Omental fat pad (tissue), 4 donors: ENCODE measurements at places on chromosomes 13 and 19. TPM values are rescaled to one million over a fixed set of nuclear protein-coding genes. Genes with fewer than 3 reads are reported as not detected.

The ETHE1 gene
- 41.9 TPM for total RNA-seq

DNA sequence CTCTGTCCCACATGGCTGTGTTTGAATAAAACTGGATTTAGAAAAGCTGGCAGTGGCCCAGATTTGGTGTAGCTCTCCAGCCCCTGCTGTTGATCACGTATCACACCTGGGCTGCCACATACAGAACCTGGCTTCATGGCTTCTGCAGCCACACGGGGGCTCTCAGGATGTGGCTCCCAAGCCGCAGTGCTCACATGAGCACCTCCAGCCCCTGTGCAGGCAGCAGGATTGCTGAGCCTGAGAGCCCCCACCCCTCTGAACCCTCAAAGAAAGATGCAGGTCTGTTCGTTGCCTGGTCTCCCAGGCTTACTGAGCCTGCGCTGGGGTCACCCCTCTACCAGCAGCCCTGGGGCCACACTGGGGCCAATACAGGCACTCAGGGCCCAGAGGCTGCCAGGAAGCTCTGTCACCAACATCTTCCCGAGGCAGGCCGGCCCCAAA is 2.7 kb downstream of the PLEKHF1 start:
- peak; percentile 16 for DNase-seq

The ALG11 gene
- 27.7 TPM for total RNA-seq

DNA sequence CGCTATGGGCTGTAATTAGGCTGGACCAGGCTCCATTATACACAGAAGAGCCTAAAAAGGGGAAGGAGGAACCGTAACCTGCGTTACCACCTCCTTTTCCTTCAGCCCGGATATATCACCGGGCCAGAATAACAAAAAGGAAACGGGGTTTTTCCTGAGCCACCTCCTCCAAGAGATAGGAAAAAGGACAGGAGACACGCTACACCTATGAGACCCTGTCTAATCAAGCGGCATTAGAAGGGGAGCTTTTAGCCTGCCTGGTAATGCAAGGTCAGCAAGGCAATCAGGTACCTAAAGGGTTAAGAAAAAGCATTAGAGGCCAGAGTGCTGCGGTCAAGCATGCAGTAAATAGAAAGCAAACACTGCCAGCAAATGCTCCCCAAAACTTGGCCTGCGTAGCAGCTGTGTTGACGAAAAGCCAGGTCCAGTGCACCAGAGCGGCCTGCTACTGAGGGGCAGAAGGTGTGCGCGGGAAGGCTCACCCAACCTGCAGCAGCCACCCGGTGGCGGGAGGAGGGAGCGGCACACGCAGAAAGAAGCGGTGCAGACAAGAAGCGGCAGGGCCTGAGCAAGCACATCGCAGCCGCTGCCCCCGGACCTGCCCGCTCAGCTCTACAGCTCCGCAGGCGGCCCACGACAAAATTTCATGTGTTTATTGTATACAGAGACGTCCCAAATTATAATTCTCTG is 1466.1 kb downstream of the UQCRFS1 start:
- no peak for DNase-seq

The AMER2 gene
- total RNA-seq, result 0.95 TPM

DNA sequence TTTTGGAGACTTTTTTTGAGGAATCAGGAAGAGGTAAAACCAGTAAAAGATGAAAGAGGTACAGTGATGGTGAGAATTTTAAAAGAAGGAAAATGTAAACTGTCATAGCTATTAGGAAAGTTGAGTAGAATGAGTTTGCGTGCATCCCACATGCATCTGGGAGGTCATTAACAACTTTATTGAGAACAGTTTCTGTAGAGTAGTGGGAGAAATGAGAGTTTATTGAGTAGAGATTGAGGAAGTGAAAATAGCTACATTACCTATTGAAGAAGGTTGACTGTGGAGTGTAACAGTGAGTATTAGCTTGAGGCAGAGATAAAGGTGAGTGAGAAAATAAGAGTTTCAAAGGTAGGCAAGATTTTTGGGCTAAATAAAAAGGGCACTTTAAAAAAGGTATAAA is 38.7 kb downstream of the BRCA2 start:
- no peak for DNase-seq

DNA sequence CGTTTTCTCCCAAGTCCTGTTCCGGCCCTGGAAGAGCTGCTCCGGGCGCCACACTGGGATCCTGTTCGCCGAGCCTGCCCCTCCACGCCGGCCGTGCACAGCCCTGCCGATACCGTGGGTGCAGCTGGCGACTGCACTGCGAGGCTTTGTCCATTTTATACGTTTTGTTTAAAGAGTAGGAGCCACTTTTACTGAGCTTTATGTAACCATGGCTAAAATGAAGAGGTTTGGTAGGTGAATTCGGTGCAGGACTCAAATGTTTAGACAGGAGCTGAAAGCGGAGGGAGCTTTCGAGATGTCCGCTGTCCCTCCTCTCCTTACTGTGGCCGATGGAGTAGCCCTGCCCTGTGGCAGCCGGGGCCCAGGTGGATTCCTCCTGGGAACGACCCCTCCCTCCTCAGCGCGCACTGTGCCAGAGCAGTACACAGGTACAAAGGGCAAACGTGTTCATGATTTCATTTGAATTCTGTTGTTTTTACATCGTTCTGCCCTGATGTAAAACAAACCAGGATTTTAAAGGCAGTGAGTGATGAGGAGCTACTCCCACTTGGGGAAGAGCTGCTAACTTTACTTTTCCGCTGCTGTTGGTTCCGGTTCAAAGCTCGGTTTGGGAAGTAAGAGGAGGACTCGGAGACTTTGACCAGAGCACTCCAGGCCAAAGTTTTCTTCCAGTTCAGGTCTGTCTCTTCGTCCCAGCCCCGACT is 1.7 kb downstream of the COL4A2 start:
- no peak for DNase-seq

DNA sequence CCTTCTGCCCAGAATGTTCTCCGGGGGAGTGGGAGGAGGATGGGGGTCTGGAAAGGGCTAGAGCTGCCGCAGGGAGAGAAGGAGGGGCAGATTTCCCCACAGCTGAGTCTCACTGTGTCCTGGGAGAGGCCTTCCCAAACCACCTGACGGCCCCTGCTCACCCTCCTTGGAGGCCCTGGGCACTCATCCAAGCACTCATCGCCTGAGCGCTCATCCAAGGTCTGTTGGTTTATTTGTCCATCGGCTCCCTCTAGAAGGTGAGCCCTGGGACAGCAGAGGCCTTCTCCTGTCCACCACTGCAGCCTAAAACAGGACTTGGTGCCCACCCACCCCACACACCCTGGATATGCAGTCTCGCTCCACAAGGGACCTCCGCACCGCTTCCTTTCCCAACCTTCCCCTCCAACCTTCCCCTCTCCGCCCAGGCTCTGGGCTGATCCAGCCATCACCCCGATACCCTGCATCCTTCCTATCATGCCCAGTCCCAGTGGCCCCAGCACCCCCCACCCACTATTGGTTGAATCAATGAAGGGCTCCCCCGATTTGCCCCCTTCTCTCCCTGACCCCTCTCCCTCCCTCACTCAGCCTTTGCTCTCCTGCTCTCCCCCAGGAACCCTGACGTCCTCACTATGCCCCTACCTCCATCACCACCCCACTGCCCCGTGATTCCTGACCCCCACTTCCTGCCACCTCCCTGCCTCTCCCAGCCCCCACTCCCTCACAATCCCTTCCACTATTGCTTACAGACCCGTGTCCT is 1.7 kb downstream of the UBXN6 start:
- DNase-seq, result no peak

The SERP2 gene
- 3.6 TPM for total RNA-seq

DNA sequence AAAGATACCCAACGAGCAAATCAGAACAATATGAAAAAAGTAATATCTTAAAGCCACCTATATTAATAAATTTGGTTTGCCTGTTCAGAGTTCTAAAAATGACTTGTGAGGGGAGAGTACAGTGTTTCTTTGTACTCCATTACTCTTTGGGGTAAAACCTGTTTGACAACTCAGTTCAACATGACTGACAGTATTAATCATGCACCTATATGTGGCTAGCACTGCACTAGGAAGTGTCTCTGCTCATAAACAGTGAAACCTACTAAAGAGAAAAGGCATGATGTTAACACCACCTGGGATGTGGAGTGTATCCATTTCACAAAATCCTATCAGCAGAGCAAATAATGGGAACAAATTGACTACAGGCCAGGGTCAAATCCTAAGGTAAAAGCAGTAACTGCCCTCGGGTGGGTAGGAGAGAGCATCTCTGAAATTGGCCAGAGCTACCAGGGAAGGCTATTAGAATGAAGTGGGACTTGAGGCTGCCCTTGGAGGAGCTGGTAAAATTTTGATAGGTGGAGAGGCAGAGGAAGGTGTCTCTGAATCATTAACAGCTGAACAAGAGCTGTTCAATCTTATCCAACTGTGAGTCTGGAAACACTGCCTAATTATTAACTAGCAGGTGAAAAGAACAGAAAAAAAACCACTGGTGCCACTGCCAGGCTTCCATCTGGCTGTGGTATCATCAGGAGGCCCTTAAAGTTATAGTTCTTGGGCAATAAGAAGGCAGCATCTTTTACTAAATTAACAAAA is 365.1 kb downstream of the DNAJC15 start:
- no peak for DNase-seq

The SELENOW gene
- 273 TPM for total RNA-seq

- no peak for DNase-seq
These were observed 107.9 kb downstream of the RGCC start for GRCh38 chr13:41565216-41565615.

The OR7A5 gene
- total RNA-seq, result not detected

The ZNF382 gene
- 4.3 TPM for total RNA-seq

DNA sequence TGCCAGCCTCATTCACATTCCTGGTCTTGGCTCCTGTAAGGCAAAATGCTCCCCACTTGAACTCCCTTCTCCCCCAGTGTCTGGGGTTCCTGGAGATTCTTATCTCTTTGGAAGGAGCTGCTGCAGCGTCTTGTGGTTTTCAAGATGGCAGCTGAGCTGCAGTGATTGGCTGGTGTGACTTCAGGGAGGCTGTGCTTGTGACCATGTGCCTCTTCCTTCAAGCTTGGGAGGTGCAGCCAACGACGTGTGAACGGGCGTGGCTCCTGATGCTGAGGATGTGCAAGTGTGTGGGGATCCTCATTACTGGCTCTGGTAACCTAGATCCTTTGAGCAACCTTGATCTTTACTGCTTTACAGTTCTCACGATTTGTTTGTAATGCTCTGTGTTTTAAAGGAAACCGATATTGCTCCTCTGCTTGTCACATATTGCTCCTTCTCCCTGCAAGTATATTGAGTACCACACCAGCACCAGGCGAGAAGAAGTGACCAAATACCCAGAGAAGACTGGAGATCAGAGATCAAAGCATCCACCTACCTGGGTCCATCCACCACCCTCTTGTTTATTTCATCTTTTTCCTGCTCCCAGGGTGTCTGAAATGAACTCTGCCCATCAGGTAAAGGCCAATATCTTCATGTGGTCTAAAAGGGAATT is 208.5 kb downstream of the FGF9 start:
- no peak for DNase-seq

DNA sequence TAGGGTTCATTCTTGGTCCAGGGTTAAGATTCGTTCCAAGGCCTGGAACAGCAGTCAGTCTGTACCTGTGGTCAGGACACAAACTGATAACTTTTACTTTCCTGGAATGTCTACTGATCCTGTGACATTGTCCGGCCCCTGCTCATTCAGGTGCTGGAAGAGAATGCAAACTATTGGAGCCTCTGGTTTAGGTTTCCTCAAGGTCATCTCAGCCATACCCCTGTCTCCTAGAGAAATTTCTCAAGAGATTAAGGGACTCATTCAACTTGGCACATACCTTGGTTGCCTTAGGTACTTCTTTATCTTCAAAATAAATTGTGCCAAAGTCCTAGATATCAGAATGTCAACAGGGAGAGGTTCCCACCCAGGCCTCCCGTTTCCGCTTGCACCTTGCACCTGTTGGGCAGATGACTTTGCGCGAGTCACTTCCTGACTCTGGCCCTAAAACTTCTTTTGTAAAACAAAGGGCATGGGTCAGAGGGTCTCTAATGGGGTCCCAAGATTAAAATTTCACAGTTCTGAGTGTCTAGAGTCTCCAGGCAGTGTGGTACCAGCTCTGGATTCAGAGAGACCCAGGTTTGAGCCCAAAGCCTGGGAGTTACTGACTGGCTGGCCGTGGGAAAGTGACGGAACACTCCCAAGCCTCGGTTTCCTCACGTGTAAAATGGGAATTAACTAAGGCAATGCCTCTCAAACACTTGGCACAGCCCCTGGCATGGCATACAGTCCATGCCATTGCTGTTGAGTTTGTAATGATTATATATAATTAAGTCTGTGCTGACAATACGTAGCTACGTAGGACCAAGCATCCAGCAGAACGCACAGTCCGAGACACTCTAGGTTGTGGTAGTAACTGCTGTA is 25.8 kb upstream of the CYP2S1 start:
- DNase-seq, result no peak

- DNase-seq, result no peak
These were observed 423.4 kb downstream of the ITGBL1 start for GRCh38 chr13:101875717-101876393.

- DNase-seq, result no peak
These were observed 124.2 kb downstream of the TBC1D4 start for GRCh38 chr13:75357576-75358289.

- DNase-seq, result no peak
These were observed 11.6 kb downstream of the FUZ start for GRCh38 chr19:49801401-49801888.

DNA sequence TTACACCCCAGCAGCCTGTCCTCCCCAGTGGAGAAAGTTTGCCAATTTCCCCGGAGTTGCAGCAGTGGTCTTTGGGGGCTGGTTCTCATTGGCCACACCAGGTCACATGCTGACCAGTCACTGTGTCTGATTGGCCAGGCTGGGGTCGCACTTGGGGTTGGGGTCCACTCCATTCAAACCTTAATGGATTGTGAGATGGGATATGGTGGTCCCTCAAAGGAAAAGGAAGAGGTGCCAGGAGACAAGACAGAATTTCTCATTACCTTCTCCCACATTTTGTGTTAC is 3.4 kb downstream of the PPM1N start:
- DNase-seq, result no peak

- no peak for DNase-seq
These were observed at the start of gene ZNF177 for GRCh38 chr19:9362905-9363304. Gene ZNF177 (plus strand): TSS chr19:9363013. CDS start chr19:9378312, 15,299 bp downstream.

The TEAD2 gene
- 35.0 TPM for total RNA-seq

The GPC6 gene
- total RNA-seq, result 14.4 TPM

DNA sequence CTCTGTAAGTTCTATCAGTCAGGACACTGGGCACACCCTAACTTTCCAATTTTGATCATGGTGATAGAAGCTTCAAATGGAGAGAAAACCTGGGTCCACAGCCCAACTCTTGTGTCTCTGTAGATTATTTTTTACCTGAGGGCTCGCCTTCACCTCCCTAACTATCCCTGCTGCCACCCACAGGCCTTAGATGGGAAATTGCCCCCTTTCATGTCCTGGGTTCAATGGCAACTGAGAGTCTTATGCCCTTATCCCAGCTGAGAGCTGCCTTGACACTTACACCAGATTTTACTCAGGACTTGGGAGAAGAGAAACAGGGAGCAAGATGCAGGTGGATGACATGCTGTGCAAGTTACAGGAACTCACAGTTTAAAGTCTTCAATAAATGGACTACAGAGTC is 81.7 kb downstream of the RAP2A start:
- DNase-seq, result no peak
